ENCODE measurements at places on chromosomes 7 and 10.

DNA sequence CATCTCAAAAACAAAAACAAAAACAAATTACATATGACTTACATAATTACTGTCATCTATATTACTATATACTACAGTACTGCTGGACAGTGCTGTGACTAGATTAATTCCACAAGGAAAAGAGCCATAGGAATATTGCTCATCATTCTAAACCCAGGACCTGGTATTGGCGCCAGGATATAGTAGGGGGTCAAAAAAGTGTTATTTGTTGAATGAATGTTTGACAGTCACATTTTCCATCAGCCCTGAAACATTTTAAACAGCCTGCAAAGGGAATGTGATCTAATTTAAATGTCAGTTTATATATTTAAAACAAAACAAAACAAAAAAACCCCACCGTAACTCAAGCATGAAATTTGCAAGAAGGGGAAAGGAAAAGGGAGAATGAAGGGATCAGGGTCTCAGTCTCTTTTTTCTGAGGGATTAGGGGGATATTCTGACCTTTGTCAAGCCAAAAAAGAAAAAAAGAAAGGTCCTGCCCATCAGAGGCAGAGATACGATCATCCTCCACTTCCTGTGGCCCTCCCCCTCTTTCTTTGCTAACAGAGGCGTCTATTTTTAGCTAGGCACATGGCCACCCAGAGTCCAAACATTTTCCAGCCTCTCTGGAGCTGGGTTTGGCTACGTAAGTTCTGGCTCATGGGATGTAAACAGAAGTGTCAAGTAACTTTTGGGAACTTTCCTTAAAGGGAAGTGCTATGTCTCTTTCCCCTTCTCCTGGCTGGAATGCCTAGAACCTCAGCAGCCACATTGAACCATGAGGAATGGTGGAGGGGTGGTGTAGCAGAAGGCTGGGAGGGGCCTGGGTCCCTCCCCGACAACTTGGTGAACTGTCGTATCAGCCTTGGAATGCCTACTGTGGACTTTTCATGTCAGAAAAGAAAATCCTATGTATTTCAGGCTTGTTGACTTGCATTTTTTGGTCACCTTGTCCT lies 44.6 kb upstream of the DLG5 start:
- DNase-seq: peak; percentile 72

GRCh38 chr7:87001214-87001613 lies 58.2 kb downstream of the ELAPOR2 start:
- no peak for DNase-seq

DNA sequence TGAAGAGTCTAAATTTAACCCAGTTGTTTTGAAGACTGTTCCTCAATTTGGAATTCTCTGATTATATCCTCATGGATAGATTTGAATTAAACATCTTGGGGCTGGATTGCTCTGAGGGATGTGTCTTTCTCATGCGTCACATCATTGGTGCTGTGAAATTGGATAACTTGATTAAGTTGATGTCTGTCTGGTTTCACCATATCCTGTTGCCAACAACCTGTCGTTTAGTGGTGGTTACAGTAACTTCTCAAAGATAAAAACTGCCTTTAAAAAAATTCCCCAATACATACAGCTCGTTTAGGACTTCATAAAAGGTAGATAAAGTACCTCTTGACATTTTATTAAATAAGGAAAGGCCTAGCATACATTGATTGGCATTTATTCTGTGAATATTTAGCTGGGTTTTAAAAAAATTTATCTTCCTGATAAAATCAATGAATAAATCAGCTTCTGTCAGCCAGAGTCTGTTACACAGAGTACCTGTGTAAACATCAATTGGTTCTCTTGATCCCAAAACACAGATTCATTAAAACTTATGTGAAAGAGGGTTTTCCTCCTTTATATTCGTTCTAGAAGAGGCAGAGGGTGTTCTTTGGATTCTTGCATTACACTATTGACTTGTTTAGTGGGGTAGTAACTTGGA lies 10.5 kb downstream of the CRCP start:
- no peak for DNase-seq

DNA sequence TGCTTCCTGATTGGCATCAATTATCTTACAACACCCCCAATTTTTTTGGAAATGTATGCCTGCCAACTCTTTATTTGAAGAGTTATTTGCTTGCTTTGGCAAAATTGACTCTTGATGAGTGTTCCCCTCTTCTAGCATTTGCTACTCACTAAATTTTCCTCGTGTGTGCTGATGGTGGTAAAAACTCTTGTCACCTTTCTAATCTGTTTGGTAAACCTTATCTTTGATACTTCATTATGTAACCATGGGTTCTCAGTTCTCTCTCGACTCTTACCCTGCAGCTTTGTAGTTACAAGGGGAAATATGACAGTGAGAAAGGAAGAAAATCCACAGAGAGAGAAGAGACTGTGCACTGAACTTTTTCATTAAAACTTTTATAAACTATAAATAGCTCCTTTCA lies 102.5 kb downstream of the CDK14 start:
- DNase-seq: no peak

DNA sequence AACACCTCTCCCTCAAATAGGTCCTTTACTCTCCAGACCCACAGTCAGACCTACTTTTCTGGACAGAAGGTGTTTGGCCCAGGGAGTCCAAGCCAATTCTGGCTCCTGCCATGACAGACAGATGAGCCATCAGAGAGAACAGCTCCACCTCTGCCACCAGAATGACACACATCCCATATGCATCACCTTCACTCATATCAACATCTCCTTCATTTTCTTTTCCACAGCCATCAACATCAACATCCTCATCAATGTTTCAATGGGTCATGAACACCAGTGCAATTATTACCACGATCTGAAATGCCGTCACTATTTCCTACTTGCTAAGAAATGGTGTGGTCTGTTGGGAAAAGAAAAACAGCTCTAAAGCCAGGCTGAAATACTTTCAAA lies 67.9 kb downstream of the CCDC71L start:
- no peak for DNase-seq

DNA sequence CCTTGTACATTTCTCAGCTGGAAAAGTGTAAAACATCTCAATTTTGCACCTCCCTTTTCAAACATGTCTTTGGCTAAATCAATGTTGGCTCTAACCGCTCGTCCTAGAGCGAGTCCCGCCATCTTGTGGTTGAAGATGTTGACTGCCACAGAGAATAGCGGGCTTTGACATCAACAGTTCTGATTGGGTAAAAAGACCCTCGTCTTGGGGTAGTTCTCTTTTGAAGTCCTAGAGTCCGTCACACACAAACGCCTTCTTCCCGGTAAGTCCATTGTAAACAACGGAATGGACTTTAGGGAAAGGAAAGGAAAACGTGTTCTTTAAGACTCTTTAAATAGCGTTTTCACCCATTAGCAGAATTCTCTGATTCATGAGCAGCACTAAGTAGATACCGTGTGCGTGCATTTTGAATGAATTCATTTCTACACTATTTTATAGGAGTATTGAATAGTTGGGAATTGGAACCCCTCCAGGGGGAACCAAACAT lies 452 bp upstream of the RPP30 start:
- DNase-seq: peak; percentile 53

DNA sequence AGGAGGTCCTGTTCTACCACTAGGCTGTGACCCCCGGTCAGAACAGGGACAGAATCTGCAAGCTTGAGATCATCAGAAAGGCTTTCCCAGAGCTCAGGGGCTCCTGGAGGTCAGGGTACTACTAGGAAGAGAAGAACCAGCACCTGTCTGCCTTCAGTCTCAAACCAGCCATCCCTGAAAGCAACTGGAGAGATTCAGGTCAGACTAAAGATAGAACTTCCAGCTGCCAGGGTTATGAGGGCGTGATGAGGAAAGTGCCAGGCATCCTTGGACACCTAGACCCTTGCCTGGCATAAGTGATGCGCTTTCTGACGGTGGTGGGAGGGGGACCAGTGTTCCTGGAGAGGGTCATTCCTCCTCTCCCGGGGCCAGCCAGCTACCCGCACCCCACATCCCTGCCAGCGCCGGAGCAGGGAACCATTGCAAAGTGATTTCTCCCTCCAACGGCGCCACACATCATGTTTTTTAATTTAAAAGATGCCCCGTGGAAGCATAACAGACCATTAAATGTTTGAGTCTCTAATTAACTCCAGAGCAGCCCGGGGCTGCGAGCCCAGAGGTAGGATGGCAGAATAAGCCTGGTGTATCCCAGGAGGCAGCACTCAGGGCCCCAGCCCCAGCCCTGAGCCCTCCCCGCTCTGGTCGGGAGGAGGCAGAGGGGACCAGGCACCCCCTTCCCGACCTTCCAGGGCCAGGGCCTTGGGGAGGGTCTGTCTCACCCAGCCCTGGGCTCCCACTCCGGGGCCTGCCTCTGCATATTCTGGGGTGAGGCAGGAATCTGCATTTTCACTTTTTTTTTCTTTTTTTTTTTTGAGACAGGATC lies 64.0 kb downstream of the ELFN1 start:
- DNase-seq: no peak

DNA sequence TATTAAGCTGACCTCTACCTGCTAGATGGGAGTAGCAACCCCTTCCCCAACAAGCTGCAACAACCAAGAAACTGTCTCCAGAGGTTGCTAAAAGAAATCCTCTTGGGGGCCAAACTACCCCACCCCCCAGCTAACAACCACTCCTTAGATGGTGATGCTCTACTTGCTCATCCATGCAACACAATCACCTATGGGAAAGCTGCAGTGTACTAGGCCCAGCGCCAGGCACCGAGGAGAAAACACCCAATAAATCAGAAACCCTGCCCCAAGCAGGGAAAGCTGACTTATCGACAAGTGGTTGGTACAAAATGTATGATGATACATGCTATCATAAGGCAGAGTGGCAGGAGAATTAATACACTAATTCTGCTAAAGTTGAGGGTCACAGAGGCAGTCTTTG lies 17.3 kb downstream of the SLC25A13 start:
- DNase-seq: no peak

GRCh38 chr7:27966219-27966780 lies 214.3 kb downstream of the JAZF1 start:
- DNase-seq: no peak

- DNase-seq: no peak
These were observed 214.8 kb downstream of the DGKB start for GRCh38 chr7:14687777-14688176.

DNA sequence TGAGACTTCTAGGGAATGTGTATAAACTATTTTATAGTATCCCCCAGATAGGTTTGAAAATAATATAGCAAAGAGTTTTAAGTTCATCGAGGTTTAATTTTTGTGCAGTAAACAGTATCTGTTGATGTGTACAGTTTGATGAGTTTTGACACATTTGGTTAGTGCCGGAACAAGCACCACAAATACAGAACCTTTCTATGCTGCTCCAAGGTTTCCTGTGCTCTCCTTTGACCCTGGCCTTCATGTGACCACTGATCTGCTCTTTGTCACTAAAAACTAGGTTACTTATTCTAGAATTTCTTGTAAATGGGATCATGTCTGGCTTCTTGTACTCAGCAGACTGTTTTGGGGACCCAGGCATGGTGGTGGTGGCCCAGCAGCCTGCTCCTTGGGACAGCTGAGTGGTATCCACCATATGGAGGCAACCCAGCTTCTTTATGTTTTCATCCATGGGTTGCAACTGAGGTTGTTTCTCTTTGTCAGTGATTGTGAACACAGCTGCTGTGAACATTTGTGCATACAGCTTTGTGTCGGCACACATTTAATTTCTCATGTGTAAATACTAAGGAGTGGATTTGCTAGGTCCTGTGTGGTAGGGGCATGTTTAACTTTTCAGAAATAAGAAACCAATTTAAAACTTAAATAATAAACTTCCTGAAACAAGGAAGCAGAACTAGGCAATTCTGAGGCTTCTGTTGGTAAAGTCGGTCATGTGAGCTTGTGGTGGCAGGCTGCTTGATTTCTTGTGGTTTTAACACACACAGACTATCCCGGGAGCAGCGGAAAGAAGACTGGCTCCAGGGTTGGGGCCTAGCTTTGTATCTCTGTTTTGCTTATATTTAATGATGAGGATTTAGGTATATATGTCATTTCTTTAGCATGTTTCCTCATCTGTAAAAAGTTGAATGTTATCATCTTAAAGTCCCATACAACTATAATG lies 219.4 kb downstream of the ABCA13 start:
- no peak for DNase-seq

DNA sequence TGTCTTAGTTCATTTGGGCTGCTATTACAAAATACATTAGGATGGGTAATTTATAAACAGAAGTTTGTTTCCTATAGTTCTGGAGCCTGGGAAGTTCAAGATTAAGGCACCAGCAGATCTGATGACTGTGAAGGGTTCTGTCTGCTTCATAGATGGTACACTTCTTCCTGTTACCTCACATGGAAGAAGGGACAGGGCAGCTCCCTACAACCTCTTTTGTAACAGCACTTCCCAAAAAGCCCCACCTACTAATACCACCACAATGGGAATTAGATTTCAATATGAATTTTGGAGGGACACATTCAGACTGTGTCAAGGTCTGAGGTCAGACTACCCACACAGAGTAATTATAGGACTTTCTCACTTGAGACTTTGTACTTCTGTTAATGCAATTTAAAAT lies 260.3 kb downstream of the ARHGAP12 start:
- DNase-seq: no peak

DNA sequence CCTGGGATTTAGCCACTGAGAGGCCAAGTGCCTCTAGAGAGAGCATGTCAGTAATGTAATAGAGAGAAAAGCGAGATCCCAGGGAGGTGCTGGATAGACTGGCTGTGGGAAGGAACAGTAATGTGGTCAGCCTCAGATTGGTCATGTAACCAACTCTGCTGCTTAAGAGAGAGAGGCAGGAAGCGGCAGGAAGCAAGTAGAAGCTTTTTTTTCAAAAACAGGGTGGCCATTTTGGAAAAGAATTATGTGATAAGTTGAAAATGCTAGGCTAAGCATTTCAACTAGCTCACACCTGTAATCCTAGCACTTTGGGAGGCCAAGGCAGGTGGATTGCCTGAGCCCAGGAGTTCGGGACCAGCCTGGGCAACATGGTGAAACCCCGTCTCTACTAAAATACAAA lies 3.7 kb upstream of the PCOLCE start:
- DNase-seq: no peak

- no peak for DNase-seq
These were observed 94.3 kb downstream of the IQUB start for GRCh38 chr7:123440101-123440548.

GRCh38 chr7:119713606-119714005 lies 559.4 kb upstream of the KCND2 start:
- no peak for DNase-seq

GRCh38 chr7:122145937-122146645 lies 2.0 kb upstream of the AASS start:
- DNase-seq: no peak

- no peak for DNase-seq
These were observed 276.2 kb upstream of the SEMA3C start for GRCh38 chr7:81195033-81195432.

DNA sequence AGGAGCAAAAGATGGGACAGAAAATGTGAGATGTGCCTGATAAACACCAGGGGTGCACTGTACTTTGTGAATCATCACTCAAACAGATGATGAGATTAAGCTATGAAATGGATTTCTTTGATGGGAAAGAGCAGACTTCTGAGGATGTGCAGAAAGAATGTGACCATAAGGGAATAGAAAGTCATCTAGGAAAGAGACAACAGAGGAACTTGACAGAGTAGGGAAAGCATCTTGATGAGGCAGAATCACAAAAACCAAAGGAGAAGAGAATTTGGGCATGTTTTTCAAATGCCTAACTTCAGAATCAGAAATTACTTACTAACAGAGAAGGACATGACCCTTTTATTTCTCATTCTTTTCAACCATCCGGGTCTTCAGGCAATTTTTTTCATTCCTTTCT lies 82.4 kb upstream of the LRRTM3 start:
- no peak for DNase-seq

- DNase-seq: no peak
These were observed 6.7 kb upstream of the ADAM12 start for GRCh38 chr10:126394948-126395347.

All from non-pigmented ciliary epithelial cell (primary cell).